ENCODE measurements at places on chromosomes 1 and 21.

GRCh38 chr1:101308935-101309333 lies 72.1 kb downstream of the S1PR1 start:
- no peak for DNase-seq

DNA sequence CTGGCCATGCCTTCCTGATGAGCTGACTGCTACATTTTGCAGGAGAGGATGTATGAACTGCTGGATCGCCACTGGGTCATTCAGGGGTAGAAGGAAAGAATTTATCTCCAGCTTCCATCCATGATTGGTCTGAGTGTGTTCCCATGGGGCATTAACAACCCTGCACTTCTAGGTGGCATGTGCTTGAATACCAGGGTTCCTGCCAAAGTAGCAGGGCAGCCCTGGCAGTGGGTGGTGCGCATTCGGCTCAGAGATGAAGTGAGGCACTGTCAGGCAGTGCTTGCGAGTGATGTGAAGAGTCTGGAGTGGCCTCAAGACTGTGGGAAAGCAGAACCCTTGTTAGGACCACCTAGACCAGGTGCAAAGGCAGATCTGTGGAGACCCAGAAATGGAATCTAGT lies 294.9 kb downstream of the ASTN1 start:
- DNase-seq, result no peak

DNA sequence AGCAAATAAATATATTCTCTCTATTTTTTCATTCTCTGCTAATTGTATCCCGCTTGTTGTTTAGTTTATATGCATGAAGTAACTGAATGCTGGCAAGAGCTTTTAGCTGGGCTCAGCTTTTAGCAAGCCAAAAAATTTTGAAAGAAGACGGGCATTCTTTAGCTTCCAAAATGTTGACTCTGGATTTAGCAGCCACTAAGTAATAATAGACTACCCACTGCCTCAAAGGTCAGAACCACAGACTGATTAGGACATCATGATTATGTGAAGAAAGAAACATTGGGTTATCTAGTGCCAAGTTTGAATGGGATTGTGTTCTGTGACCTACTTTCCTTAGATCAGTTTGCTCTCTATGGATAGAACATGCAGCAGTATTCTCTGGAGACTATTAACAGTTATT lies 80.3 kb upstream of the DPH5 start:
- DNase-seq, result no peak

- DNase-seq, result no peak
Measured at GRCh38 chr1:15526021-15526489, 593 bp upstream of the DNAJC16 start.

DNA sequence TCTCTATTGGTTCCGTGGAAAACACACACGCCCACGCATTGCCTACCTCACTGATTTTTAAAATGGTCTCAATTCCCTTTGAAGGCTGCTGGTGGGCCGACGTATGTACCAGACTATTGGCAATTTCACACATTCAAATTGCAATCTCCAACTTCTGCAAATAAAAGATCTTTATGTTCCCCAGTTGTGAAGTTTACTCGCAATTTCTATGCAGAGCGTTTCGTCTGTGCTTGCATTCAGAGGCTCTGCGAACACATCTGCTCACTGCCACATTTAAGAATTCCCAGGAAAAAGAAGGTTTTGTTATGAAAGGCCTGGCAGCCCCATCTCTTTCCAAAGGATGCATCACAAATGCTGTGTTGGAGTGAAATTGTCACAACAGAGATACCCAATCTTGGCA lies 288.0 kb upstream of the KAZN start:
- DNase-seq, result no peak

- DNase-seq, result peak; percentile 53
Measured at GRCh38 chr1:119611701-119612113, 36.4 kb downstream of the ZNF697 start.

DNA sequence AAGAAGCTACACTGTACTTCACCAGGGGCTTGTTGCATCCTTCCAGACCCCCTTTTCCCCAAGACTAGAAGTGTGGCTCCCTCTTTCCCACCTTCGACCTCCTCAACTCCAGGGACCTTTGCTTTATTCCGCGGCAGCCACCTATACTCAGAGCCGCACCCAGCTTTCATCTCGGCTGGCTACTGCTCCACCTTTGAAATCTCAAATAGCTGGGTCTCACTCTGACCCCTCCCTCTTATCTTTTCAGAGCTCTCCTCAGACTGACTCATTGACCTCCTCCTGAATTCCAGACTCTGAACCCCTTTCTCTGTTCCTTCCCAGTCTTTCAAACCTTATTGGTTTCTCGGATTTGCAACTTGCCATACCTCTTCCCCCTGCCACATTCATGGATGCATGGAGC lies 144.7 kb upstream of the JUN start:
- DNase-seq, result no peak

GRCh38 chr1:158118713-158119402 lies 61.8 kb upstream of the CD1D start:
- DNase-seq, result no peak

Measured in HepG2 (cell line).